ENCODE measurements at places on chromosomes 2 and 18.

DNA sequence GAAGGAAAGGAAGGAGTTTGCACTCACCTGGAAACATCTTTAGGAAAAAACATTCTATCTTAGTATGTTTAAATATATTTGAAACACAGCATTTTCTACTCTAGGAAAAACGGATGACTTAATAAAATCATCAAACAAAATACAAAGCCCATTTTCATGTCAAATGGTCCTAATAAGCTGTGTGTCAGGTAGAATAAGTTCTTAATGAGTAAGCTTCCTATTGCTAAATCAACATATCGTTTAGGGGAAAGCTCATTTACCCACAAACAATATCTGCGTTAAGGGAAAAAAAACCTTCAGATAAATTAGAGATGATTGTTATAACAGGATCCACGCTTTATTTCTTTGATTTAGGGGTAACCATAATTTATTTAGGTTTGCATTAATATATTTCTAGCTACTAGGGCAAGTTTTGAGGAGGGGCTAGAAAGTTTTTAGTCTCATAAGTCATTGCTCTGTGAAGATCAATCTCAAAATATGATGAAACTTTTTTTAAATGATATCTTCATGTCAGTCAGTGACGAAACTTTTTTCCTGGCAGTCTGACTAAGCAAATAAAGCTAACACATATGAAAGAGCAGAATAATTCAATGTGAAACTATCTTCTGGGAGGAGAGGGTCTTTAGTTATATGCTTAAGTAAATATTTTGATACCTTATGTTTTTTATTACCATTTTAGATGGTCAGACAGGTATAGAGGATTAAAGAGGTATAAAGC is 147.1 kb downstream of the WDSUB1 start:
- DNase-seq, result no peak

- DNase-seq, result peak; percentile 74
These were observed 114.8 kb upstream of the SLC38A11 start for GRCh38 chr2:165070076-165070475.

GRCh38 chr18:32208023-32208422 is 18.2 kb downstream of the MEP1B start:
- DNase-seq, result no peak

DNA sequence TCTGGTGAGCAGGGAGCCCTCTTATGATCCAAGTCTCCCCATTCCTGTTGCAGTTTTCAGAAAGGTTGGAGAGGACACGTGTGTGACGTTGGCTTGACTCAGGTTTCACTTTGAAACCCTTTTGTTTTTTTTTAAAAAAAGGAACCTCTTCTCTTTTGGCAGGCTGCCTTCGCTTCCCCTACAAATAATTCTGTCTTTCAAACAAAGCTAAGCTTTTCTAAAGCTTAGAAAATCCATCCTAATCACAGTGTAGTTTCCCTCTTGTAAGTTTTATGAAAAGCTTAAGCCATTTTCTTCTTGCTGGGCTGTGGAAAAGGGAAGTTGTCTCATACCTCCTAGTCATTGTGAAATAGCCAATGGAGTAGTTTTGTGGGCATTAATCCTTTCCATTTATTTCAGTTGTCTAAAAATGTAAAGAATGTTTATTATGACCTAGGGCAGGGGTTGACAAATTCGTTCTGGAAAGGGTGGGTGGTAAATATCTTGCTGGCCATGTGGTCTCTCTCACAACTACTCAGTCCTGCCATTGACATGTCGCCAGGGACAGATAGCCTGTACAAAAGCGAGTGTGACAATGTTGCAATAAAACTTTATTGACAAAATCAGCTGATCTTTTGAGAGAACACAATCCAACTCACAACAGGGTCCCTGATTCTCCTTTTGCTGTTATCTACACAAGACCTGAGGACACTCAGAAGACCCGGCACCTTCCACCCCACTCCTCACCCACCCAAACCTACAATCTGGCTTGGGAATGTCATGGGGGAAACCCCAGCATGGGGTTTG is 878.8 kb downstream of the RNF144A start:
- DNase-seq, result no peak

DNA sequence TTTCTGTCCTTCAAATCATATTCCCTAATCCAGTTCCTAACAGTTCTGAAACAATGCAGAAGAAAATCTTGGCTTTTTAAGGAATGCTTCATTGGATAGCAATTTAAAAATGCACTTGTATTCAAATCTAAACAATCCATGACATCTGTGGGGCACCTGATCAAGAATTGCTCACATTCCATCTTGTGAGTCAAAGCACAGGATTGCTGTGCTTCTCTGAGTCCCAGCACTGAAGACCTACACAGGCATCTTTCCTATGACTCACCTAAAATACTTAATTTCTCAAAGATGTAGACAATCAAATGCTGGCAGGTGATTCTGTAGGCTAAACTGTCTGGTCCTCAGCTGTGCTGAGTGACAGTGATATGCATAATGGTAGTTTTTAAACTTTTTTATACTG is 10.1 kb upstream of the ATP8B1 start:
- DNase-seq, result no peak

DNA sequence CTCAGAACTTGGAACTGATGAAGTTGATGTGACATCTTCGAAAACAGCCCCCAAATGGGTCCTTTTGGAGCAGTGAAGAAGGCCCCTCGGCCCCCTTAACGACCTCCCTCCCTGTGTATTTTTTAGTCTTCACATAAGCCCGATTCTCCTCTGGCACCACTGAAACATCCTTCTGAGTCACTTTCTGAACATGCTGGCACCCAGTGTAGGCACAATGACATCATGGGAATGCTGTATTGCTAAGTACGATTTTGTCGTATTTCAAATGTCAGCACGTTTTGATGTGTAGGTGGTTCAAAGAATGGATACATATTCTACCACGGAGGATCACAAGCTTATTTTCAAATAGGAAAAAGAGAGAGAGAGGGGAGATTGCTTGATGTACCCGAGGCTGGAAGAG is 111.7 kb upstream of the RIOK3 start:
- no peak for DNase-seq

DNA sequence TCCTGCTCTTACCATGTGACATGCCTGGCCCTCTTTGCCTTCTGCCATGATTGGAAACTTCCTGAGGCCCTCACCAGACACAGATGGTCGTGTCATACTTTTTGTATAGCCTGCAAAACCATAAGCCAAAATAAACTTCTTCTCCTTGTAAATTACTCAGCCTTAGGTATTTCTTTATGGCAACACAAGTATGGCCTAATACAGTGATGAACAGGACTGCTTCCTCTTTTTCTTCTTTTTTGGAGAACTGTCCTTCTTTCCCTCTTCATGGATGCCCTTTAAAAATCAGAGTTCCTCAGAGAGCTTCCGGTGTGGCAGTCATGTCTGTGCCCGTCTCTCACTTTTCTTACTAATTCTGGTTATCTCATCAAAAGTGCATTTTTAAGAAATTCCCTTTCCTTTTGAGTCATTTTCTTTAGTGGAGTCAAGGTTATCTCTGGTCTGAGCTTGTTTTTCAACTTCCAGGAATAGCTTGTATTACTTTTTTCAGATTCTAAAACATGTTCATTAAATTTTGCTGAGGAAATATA is 9.2 kb upstream of the IL1A start:
- no peak for DNase-seq

DNA sequence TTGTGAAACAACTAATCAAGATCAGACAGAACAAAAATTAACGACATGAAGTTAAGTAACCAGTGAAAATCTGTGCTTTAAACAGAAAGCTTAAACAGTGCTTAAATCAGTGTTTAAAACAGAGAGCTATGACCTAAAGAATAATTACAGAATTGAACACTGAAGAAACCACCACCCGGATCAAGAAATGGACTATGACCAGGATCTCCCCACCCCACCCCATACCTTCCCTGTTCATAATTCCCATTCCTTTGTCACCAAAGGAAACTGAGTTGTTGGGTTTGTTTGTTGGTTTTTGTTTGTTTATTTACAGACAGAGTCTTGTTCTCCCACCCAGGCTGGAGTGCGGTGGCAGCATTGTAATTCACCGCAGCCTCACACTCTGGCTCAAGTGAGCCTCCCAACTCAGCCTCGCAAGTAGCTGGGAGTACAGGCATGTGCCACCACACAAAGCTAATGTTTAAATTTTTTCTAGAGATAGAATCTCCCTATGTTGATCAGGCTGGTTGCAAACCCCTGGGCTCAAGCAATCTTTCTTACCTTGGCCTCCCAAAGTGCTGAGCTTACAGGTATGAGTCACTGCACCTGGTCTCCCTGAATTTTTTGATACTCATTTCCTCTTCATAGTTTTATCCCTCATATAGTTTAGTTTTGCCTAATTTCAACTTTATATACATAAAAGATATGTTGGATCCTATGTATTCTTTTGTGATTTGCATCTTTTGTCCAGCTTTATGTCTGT is 8.2 kb upstream of the ALPG start:
- DNase-seq, result no peak

DNA sequence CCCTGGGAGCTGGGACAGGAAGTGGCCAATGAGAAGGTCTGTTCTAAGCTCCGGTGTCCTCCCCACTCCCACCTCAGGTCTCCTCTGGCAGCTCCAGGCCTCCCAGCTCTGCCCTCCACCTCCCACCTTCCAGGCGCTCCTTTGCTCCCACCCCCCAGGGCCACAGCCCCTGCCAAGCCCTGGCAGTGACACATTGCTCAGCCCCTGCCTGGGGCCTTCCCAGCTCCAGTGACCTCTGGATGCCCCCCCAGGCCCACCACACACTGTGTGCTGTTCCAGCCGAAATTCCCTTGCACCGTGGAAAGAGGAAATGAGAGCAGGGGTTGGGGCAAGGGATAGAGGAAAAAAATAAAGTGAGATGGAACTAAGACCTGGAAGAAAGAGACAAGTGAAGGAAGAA is 289.6 kb downstream of the CYP26B1 start:
- no peak for DNase-seq

GRCh38 chr18:62992877-62993365 is 277.6 kb downstream of the PHLPP1 start:
- no peak for DNase-seq

DNA sequence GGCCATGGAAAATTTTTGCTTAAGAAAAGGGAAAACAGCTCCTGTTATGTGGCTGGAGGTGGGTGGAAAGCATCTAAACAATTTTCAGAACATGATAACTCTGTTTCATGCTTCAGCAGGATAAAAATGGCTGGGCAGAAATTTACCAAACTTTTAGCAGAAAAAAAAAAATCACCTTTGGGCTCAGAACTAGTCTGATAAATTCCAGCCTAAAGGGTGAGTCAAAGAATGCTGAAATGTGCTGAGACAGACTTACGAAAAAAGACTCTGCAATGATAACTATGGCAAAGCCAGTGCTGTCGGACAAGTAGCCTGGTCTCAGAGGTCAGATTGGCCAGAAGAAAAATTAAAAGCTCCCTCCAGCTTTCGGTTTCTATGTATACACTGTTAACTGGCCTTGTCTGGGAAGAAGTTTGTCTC is 123.6 kb downstream of the LRATD1 start:
- no peak for DNase-seq

Data from brain (organoid and tissue), 16 donors.